ENCODE measurements at places on chromosomes 16 and 17. TPM values are rescaled to one million over a fixed set of nuclear protein-coding genes. Genes with fewer than 3 reads are reported as not detected.

GRCh38 chr17:34313164-34313563 is 6.1 kb upstream of the CCL8 start:
- no peak for DNase-seq

PRAC1 gene
- not detected for total RNA-seq

DNA sequence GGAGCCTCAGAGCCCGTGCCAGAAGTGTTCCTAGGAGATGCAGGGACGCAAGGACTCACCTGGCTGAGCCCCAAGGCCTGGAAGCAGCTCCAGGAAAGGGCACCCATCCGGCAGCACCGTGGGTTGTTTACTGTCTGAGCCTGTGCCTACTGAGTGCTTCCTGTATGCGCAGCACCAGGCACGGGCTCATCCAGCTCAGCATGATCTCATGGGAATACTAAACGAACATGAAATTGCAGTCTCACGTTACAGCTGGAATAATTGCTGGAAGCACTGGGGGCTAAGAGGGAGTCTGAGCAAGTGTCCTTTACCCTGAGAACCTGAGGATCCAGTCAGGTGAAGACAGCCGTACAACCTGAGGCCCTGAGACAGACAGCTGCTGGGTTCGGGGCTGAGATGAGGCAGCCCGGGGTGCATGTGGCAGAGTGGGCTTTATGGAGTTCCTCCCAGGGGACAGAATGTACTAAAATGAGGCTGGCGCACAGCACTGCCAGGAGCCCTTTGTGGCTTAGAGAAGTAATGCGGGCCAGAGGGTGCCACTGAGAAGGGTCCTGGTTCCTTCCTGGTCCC is 5.4 kb downstream of the CTRL start:
- DNase-seq: peak; percentile 41

- DNase-seq: peak; percentile 74
Measured at GRCh38 chr17:81553018-81553615, 964 bp upstream of the FAAP100 start.

DNA sequence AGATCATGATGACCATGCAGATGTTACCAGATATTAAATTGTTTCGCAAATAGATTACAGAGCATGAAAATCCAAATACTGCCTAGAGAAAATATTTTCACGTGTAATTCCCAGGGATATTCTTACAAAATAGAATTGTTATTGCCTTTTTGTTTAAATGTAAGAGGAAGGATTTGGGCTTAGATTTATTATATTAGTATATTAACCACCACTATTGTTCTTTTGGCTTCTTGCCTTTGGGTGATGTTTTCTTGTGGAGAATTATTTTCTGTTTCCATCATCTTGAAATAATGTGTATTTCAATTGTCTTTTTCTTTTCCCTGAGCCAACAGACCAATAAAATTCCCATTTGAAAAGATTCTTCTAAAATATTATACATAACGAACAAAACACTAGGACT is 109.7 kb upstream of the NUDT7 start:
- DNase-seq: no peak

DNA sequence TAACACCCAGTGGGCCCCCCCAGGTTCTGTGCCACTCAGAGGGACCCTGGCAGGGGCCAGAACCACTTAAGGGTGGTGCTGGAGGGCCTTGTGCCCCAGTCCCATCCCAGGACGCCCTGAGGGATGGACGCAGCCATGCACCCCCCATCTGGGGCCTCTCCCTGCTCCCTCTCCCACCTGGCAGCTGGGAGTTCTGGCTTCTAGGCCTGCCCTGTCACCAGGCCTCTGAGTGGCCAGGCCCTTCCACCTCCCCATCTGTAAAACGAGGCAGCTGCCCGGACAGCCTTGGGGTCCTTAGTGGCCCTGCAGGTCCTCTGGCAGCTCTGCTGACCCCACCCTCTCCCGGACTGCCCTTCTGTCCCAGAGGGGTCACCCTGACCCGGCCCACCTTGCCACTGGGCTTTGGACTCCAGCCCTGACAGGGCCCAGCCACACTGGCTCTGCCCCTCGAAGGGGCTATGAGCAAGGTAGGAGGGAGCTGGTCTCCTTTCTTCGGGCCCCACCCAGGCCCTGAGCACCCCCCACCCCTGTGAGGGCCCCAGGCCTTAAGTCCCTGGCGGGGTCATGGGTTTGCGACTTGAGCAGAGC is 12.3 kb downstream of the PAM16 start:
- no peak for DNase-seq

SETD6 gene
- total RNA-seq: 15.3 TPM

- DNase-seq: no peak
Measured at GRCh38 chr16:49644145-49644463, 211.8 kb downstream of the ZNF423 start.

- no peak for DNase-seq
Measured at GRCh38 chr17:4307179-4307930, 43.6 kb upstream of the ANKFY1 start.

FLCN gene
- 63.3 TPM for total RNA-seq

KCNH6 gene
- total RNA-seq: not detected

DNA sequence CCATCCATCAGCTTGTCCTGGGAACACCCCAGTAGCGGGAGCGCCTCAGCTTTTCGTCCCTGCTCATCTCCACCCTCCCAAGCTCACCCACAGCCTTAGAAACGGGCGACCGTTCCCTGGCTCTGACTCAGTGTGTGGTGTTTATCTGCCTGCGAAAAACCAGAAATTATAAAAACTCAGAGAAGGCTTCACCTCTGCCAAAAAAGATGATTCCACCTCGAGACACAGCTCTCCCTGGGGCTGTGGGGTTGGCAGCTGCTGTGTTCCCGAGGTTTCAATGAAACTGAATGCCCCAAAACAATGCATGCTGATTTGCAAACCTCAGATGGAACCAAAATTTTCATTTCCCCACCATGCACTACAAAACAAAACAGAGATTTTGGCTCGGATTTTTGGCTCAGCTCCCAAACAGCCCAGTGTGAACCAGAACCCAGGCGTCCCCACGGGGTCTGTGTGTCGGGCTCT is 62.4 kb upstream of the MED9 start:
- peak; percentile 53 for DNase-seq

DNA sequence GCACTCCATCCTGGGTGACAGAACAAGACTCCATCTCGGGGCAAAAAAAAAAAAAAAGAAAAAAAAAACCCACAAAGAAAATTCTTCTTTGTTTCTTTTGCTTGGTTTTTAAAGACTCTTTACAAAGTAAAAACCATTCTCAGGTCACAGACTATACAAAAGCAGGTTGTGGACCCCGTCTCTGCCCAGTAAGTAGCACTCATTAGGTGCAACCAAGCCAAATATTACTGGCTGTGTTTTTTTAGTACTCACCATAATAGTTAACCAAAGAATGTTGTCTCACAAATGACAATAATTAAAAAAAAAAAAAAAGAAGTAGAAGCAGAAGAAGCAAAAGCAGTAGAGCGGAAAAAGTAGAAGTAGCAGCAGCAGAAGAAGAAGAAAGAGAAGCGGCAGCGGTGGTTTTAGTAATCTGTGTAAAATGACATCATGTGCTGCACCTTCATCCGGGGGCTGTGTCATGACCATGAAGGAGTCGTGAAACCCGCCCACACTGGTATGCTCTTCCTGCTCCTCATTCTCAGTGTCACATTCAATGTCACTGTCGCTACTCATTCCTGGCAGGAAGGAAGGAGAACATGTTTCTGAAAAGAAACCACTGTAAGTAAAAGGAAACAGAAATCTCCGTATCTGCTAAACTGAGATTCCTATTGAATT is 105.4 kb downstream of the TRIM37 start:
- DNase-seq: no peak
